ENCODE measurements at places on chromosomes 16 and 17.

DNA sequence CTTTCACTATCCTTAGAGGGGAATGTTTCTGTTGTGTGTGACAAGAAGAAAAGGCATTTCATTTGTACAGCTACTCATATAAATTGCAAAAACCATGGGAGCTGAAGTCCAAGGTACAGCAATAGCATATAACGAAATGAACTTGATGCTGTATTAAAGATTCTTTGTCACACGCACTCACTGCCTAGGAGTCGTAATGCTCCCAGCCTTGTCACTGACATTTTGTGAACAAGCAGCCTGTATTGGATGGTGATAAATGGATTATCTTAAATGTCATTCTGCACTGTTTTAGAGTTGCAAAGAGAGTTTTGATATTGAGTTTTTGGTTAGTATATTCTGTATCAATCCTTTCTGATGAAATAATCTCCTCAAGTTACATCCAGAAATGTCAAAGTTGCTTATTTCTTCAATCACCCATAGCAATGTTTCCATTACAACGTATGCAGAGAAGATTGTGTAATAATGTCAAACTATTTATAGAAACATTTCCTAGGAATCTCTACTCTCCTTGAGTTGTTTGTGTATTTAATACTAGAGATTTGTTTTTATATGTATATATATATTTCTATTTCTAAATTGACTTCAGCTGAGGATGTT lies 270.6 kb downstream of the FTO start:
- DNase-seq: no peak

GRCh38 chr16:27434141-27435051 lies 32.4 kb downstream of the IL21R start:
- DNase-seq: peak; percentile 51

DNA sequence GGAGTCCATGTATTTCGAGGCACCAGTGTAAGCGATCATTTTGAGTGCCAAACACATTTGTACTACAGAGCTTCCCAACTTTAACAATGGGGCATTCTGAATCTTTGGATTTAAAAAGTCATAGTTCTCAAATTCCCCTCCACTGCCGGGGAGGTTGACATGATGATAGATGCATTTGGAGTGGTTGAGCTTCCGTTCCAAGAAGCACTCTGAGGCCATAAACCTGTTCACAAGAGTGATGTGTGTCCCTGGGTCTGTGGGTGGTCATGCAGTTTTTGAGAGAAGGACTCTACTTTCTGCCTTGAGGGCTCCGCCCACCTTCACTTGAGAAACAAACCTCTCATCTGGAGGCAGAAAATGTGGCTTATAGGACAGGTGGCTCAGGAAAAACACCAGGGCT lies 43.7 kb downstream of the IRX5 start:
- DNase-seq: no peak

GRCh38 chr17:12421646-12422306 lies 243.9 kb upstream of the MYOCD start:
- no peak for DNase-seq

DNA sequence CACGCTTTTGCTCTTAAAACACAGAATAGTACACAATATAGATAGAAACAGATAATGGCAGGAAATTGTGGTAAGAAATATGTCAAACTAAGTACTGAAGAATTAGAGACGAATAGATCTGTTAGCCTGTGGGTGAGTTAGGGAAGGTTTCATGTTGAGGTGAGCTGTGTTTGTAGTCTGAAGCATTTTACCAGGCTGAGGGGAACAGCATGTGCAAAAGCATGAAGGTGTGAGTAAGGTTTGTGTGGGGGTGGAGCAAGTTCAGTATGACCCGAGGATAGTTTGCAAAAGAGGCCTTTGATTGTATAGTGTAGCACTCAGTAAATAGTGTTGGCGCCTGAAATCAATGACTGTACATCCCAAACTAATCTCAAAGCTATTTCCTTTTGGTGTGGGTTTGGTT lies 13.8 kb downstream of the IGSF6 start:
- DNase-seq: no peak

DNA sequence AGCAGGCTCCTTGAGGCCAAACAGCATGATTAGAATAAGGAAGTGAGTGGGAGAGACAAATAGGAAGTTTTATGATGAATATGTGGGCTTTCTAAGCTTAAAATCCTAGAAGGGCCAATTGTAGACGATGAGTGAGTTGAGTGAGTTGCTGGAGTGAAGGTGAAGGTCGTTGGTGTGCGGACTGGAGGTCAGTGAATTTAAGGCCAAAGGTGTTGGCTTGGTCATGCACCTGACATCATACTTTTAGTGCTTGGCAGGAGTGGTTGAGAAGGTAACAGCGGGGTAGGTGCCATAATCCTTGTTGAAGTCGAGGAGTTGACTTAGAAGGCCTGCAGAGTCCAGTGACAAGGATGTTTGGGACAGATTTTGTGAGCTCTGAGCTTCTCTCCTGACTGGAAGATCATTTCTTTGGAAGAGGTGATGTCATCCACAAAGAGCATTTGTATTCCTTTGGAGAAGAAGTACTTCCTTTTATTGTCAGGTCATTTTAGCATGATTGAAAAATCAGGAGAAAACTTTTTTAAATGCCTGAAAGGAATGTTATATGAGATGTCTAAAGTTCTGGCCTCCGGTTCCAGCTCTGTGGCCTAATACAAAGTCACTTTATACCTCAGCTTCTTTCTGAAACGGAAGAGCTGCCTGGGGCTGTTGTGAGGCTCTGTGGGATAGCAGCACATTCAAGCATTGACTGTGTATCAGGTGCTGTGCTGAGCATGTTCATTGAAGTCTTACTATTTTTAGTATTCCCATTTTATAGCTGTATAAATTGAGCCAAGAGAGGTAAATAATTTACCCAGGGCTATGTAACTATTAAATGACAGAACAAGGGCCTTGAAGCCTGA lies 53.6 kb upstream of the TBX2 start:
- DNase-seq: no peak

GRCh38 chr16:88116121-88116520 lies 164.9 kb downstream of the BANP start:
- DNase-seq: no peak

DNA sequence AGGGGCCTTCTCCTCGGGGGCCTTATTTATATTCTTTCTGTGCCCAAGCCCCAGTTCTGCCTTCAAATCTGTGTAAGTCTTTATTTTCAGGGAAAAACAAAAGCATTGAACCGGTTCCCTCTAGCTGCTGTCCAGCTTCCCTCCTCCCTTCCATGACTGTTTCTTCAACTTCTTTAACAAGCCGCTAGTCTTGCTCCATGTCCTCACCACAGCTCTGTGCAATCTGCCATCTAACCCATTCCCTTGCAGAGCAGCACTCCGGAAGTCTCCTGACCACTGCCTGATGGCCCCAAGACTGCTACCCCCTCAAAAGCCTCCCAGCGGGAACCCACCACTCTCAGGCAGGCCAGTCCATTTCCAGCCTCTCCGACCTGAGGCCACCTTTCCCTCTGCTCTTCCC lies 16.9 kb downstream of the EMC8 start:
- no peak for DNase-seq

- no peak for DNase-seq
These were observed 2.2 kb downstream of the NR1D1 start for GRCh38 chr17:40097931-40098845.

DNA sequence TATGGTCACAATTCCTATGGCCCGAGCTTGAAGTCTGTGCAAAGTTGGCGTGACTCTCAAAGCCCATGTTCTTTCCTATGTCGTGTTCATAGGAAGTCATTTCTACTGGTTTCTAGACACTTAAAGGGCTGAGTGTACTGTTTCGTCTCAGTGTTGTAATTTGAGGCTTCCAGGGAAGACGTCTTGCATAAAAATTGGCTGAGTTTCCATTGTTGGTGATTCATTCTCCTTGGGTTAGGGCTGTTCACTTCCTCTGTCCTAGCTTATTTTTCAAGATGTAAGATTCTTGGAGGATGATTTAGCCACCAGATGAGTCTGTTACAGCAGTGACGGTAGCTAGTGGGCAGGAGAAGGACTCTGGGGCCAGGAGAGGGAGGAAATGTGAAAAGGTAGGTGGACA lies 43.1 kb downstream of the PIK3R5 start:
- no peak for DNase-seq

DNA sequence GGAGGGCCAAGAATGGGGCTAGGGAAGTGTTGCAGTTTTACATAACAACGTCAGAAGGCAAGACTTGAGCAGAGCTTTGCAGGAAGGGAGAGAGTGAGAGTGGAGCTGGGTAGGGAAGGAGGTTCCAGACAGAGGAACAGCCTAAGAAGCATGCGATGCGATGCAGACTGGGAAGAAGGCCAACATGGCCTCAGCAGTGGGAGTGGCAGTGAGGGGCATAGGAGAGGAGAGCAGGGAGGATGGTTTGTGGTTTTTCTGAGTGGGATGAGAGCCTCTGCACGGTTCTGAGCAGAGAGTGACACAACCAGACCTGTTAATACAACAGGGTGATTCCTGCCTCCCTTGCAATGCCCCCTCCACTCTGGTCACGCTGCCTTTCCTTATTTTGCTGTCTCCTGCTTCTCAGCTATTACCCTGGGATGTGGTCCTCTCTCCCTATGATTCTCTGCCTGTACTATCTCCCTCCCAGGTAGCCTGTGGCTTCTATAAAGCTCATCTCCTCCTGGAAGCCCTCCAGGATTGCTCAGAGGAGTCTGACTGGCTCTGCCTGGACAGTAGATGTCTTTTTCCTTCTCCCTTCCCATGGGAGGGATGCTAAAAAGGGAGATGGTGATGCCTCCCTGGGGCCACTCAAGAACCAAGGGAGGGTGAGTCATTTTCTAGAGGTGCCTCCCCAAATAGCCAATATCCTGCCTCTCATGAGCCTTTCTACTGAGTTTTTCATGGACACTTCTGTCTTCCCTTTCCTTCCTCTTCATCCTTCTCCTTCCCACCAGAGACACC lies 38.7 kb upstream of the NGFR start:
- no peak for DNase-seq

- DNase-seq: no peak
These were observed 591 bp downstream of the DHX38 start for GRCh38 chr16:72094266-72094610.

GRCh38 chr17:5893741-5894140 lies 176.4 kb upstream of the WSCD1 start:
- DNase-seq: no peak

Measured in type B pancreatic cell (in vitro differentiated cells).